ENCODE measurements at places on chromosomes 2 and 18.

DNA sequence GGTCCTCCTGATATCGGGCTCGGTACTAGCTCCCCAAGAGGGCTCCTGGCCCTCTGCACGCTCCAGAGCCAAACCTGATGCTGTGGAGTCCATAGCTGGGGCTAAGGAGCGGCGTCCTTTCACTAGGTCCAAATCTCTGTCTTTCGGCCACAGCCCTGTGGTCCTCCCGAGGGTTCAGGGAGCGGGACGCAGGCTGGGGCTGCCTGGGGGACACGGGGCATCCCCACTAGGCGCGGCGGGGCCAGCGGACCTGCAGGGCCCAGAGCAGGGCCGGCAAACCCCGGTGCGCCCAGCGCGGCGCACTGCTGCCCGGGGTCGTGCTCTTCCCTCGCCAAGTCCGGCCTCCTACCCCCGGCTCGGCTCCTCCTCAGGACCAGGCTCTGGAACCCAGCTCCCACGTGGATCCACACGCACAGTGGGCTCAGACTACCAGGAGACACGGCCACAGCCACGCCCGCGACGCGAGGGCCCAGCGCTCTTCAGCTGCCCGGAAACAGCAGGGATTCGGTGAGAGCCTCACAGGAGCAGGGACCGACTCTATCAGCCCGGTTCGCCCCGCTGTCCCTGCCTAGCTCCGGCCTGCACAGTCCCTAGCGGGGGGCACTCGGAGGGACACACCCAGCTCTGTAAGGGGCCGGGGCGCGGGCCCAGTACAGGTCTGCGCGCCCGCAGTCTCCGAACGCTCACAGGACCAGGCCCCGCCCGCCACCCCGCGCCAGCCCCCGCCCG, 593 bp downstream of the ZNF514 start:
- peak; percentile 58 for DNase-seq

DNA sequence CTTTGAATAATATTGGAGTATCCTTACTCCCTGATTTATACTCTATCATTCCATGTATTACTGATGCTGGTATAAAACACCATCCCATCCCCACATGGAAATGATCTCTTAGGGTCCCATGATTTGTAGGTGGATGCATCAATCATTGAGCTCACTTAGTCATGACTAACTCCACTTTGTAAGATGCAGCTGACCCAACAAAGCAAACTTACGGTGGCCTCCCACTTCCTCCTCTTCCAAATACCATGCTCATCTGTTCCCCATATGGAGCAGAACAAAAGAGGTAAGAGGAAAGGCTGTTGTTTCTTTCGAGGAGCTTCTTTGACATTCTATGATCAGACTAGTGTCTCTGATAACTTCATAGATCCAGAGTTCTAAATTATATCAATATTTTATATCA, 640.2 kb upstream of the SLC39A10 start:
- no peak for DNase-seq

GRCh38 chr2:25960920-25961319, 21.4 kb downstream of the KIF3C start:
- peak; percentile 68 for DNase-seq

- DNase-seq = no peak
These were observed 6.3 kb downstream of the IL1RL2 start for GRCh38 chr2:102193074-102193473.

DNA sequence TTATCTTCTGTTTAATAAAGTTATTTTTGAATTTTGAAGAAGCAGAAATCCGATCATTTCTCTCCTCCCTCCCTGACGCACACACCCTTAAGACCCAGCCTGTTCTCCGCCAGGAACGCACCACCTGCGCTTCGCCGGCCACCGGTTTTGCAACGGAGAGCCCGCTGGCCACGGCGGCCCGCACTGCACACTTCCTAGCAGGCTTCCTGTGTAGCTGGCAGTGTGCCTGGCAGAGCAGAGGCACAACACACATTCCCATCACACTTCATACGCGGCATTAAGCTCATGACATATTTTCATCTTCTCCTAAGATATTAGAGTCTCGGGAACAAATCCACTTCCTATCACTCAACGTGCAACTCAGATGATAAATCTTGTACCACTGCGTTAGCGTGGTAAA, 148.0 kb downstream of the HDAC4 start:
- peak; percentile 65 for DNase-seq

DNA sequence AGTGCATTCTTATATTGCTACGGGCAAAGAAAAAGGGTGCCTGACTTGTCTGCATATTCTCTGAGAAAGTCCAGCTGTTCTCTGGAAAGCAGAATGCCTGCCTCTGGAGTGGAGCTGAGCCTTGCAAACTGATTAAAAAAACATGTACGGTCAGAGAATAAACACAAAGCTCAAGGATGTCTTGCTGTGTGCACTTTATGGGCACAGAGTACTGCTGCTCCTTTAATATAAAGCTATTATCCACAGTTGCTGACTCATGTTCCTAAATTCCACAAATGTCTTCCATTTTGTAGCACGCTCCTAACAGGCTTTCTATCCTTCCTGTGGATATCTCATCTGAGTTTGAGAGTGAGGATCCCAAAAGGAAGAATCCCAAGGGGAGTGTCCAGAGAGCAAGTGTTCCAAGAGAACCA, 229.0 kb downstream of the MREG start:
- DNase-seq = no peak

DNA sequence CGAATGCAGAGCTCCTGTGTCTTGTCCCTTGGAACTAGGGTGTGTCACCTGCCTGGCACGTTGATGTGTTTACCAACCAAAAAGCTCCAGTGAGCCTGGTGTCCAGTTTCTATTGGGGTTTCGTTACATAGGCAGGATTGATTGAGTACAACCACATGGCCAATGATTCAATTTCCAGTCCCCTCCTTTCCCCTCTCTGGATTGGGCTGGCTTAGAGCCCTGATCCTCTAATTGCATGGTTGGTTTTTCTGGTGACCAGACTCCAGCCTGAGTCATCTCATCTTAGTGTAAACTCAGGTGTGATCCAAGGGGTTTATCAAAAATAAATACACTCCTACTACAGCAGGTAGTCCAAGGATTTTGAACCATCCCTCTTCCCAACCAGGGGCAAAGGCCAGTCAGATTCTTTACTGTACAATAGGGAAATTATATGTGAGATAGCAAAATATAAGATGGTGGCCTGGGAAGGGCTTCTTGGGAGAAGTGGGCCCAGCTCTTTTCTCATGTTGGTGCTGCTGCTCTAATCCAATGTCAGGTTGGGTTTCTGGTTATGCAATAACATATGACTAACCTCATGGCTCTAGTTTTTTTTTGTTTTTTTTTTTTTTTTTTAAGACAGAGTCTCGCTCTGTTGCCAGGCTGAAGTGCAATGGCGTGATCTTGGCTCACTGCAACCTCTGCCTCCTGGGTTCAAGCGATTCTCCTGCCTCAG, 64.7 kb upstream of the MGAT5 start:
- no peak for DNase-seq

Measured in hematopoietic multipotent progenitor cell treated with erythropoietin and hydrocortisone succinate and interleukin-3 and kit ligand, for 4 days (in vitro differentiated cells).